ENCODE measurements at places on chromosomes 11 and 22.

- no peak for DNase-seq
These were observed 88.5 kb downstream of the GRAMD1B start for GRCh38 chr11:123518496-123519054.

DNA sequence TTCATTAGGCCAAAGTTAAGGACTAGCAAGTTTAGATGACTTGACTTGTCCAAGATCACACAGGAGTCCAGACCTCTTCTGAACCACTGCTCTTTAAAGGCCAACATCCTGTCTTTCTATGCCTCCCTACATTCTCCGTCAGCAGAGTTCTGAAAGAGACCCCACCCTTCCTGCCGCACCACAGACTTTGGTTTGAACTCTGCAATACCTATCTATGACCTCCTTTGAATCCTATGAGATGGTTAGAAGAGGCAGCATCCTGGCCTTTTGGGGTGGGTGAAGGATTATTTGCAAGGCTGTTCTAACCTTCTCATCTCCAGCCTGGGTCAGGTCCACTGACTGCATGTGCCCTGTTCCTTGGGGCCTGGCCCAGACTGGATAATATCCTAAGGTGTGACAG lies 4.3 kb upstream of the RRM1 start:
- DNase-seq, result no peak

- DNase-seq, result no peak
These were observed 54.7 kb upstream of the NECTIN1 start for GRCh38 chr11:119783466-119784400.

- DNase-seq, result no peak
These were observed 11.1 kb downstream of the HPS5 start for GRCh38 chr11:18310800-18311340.

DNA sequence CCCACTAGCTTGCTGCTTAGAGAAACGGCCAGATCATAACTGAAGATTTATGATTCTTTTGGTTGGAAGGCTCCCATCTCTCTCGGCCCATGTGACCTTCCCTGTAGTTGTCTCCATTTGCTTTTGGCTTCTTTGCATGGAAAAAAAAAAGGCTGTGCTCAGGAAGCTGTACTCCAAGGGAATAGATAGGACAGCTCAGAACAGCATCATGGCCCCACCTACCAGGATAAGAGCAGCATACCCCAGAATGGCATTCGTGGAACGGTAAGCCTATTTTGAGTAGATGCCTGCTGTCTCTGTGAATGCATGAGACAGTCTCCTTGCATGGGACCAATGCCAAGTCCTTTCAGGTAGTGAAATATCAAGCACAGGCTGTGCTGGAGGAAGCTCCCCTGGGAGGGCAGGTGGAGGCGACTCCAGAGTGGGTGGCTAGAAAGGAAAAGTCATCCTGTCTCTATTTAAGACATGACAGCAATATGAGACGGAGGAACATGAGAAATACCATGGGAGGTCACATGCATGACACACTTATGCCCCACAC lies 94.1 kb upstream of the AMOTL1 start:
- peak; percentile 83 for DNase-seq

- DNase-seq, result no peak
These were observed 46.1 kb upstream of the OR4B1 start for GRCh38 chr11:48170241-48171233.

DNA sequence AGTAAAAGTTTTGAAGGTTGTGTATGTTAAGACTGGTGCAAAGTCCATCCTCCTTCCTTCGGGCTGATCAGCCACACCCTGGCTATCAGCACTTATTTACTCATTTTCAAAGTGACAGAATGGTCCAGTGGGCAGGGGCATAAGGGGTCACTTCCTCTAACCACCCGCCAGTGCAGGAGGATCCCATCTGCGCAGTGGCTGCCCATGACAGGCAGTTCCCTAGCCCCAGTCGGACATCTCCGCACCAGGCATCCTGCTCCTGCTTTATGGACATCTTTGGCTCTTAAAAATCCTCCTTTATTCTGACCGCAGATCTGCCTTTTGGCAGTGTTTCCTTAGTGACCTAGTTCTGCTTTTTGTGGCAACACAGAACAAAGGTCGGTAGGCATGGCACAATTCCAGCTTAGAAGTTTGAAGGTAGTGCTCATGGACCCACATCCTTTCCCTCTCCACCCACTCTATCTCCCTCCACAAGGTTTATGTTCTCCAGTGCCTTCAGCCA lies 55.9 kb downstream of the BMAL1 start:
- no peak for DNase-seq

- no peak for DNase-seq
These were observed 20.7 kb downstream of the SUSD2 start for GRCh38 chr22:24201681-24202614.

DNA sequence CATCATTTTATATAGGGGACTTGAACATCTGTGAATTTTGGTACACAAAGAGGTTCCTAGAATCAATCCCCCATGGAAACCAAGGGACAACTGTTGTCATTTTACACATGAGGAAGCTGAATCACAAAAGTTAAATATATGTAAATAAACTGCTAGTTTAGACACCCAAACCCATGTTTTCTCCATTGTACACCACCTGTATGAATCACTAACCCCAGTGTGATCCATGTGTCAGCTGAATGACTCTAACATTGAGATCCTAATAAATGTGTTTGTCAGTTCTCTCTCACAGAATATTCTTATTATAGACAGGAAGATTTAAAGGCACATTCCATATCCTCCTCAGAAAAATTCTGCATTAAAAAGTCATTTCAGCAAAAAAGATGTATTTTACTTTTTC lies 83.3 kb downstream of the ATG16L2 start:
- DNase-seq, result no peak

GRCh38 chr11:18324381-18324780 lies 2.0 kb downstream of the GTF2H1 start:
- DNase-seq, result no peak

DNA sequence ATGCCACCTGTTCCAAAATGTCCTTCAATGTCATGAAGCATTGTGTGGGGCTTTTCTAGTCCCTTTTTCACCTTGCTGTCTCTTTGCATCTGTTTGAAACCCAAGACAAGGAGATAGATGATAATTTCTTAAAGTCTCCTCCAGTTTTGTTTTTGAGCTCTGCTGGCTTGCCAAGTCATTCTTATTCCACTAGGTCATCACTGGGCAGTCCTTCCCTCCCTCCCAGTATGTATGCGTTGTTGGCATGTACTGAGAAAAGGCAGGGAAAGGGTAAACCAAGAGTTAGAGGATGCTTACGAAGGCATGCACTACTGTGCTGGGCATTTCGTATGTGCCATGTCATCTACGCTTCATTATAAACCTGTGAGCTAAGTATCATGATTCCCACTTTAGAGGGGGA lies 78.6 kb downstream of the PARVA start:
- DNase-seq, result no peak

DNA sequence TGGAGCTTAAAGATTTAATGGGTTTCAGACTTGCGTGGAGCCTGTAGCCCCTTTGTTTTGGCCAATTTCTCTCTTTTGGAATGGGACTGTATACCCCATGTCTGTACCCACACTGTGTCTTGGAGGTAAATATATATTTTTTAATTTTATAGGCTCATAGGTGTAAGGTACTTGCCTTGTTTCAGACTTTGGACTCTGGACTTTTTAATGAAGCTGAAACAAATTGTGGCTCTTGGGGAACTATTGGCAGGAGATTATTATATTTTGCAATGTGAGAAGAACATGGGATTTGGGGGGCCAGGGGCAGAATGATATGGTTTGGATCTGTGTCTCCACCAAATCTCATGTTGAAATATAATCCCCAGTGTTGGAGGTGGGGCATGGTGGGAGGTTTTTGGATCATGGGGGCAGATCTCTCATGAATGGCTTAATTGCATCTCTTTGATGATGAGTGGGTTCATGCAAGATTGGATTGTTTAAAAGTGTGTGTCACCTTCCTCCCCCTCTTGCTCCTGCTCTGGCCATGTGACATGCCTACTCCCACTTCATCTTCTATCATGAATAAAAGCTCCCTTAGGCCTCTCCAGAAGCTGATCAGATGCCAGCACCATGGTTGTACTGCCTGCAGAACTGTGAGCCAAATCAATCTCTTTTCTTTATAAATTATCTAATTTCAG lies 74.1 kb upstream of the ARHGAP20 start:
- DNase-seq, result no peak

GRCh38 chr11:102251423-102251822 lies 65.9 kb upstream of the BIRC3 start:
- DNase-seq, result no peak

DNA sequence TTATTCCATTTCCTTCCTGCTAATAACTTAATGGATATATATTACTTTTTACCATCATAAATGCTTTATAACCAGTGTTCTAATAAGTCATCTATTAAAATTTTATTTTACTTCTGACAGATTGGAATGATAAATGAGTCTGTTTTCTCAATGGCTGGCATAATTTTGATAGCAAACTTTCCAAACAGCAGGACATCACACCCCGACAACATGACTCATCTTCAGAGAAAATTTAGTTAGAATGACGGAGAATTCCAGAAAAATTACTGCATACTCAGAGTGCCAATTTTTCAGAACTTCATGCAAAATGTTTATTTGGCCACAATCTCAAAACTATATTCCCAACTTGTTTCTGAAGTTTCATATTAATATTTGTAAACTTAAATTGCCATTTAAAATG lies 174.4 kb downstream of the SWAP70 start:
- DNase-seq, result no peak

GRCh38 chr11:131584785-131585592 lies 214.6 kb downstream of the NTM start:
- no peak for DNase-seq

GRCh38 chr11:11411401-11411985 lies 58.4 kb upstream of the CSNK2A3 start:
- DNase-seq, result no peak

DNA sequence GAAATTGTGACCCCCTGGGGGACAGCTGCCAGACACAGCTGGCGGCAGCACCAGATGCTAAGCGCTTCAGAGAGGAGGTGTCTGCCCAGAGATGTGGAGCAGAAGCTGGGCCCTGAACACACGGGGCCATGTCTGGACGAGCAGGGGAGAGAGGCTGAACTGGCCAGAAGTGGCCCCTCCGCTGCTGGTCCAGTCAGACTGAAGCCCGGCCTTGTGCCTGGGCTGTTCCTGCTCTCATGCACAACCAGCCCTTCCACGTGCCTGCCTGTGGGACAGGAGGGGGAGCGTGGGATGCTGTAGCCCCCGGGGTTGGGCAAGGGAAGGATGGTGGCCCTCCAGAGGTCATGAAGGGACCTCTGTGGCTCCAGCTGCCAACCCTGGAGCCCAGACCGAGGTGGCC lies 1.8 kb downstream of the ADM2 start:
- no peak for DNase-seq

DNA sequence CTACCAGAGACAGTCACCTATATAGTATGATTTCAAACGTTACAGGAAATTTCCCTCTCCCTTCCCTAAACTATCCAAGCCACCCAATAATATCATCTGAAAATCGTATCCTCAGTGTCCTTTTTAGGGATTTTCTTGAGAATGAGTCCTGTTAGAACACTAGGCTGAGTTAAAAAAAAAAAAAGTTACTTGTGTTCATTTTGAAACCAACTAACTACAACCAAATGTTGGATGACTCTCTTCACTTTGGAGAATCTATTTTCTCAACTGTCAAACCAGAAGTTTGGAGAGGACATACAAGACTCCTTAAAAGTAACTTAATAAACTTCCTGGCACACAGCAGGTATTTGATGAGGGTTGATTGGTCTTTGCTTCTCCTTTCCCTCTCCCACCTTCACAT lies 183.2 kb upstream of the SESN3 start:
- DNase-seq, result no peak

DNA sequence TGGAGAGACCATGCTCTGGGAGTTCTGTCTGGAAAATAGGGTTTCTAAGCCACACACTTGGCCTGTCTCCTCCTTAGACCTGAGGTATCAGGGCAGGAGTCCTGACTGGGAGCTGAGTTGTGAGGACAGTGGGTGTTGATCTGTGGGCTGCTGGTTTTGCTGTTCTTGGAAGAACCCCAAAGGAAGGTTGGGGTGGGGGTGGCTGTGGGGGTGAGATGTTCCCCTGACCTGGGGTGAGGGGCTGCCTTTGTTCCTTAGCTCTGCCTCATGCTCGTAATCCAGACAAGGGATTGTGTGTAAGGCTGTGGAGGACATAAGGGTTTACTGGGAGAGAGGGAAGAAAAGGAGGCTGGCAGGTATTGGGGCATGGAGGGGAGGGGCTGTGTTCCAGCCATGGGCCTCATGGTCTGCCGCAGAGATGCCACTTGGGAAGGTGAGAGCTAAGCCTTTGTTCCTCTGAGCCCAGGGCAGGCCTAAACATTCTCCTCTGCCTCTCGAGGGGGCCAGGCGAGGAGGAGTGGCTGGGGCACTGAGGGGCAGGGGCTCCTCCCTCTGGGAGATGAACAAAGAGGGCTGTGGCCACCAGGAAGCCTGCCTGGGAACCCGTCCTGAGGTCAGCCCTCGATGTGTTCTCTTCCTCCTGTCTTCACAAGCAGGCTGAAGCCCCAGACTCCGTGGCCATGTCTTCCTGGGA lies 4.4 kb downstream of the OTOG start:
- no peak for DNase-seq

GRCh38 chr11:72773291-72773690 lies 20.6 kb downstream of the STARD10 start:
- no peak for DNase-seq

GRCh38 chr11:126344141-126345080 lies 11.1 kb upstream of the ST3GAL4 start:
- no peak for DNase-seq

DNA sequence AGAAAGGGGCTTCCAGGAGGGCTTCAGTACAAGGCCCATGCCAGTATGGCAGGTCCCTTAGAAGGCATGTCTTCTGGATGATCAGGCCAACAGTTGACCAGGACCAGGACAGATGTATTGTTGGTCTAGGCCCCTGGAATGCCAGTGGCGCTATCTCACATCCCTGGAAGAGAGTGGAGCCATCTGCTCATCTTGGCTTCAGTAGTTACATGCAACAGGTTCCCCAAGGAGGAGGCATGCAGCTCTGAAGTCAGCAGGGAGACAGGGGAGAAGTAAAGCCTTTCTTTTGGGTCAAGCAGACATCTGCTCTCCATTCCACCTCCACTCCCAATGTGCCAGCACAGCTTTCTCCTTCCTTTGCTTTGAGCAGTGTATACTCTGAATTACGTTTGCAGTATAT lies 244.1 kb downstream of the KIRREL3 start:
- no peak for DNase-seq

DNA sequence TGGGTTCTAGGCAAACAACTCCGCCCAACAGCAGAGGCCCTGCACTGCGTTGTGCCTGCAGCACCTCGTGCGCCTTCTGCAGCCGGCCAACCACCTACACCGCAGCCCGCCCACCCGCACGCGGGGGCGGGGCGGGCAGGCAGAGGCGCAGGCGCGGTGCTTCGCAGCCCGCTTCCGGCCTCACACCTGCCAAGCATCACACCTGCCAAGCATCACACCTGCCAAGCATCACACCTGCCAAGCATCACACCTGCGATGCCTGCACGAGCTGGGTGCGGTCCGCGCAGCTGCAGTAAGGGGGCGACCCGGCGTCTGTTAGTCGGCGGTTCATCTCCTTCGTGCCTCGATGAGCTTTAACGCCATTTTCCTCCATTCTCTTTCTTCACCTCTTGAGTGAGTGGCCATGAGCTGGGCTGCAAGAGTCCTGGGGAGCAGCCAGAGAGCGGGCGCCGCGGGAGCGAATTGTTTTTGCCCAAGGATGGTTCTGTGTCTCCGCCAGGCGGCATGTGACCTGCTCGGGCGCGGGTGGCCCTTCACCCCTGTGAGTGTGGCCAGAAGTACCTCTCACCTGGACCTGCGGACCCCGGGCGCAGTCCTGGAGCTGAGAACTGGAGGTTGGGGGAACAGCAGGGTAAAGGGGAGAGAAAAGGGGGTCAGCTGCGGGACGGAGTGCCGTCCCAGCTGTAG lies at the start of gene LDHAL6A:
Gene LDHAL6A, plus strand, starts transcription at position 171 of the 687 bp plus-strand sequence. CDS start 825 bp downstream, outside the sequence.
- DNase-seq, result no peak

- DNase-seq, result no peak
These were observed 416.5 kb downstream of the TMEM135 start for GRCh38 chr11:87454241-87454640.
